Left colon (tissue), 2 donors: ENCODE measurements at places on chromosomes 2 and 18. TPM values are rescaled to one million over a fixed set of nuclear protein-coding genes. Genes with fewer than 3 reads are reported as not detected.

The MAL gene
- 4.2 TPM for total RNA-seq

The CCL20 gene
- 29.9 TPM for total RNA-seq

The SOX11 gene
- total RNA-seq, result not detected

The ADD2 gene
- total RNA-seq, result 0.21 TPM

The IL37 gene
- 1.5 TPM for total RNA-seq

The MC5R gene
- not detected for total RNA-seq

The RBBP8 gene
- 22.7 TPM for total RNA-seq

The LYG2 gene
- not detected for total RNA-seq

The RTP5 gene
- not detected for total RNA-seq

The FAM237A gene
- total RNA-seq, result not detected

DNA sequence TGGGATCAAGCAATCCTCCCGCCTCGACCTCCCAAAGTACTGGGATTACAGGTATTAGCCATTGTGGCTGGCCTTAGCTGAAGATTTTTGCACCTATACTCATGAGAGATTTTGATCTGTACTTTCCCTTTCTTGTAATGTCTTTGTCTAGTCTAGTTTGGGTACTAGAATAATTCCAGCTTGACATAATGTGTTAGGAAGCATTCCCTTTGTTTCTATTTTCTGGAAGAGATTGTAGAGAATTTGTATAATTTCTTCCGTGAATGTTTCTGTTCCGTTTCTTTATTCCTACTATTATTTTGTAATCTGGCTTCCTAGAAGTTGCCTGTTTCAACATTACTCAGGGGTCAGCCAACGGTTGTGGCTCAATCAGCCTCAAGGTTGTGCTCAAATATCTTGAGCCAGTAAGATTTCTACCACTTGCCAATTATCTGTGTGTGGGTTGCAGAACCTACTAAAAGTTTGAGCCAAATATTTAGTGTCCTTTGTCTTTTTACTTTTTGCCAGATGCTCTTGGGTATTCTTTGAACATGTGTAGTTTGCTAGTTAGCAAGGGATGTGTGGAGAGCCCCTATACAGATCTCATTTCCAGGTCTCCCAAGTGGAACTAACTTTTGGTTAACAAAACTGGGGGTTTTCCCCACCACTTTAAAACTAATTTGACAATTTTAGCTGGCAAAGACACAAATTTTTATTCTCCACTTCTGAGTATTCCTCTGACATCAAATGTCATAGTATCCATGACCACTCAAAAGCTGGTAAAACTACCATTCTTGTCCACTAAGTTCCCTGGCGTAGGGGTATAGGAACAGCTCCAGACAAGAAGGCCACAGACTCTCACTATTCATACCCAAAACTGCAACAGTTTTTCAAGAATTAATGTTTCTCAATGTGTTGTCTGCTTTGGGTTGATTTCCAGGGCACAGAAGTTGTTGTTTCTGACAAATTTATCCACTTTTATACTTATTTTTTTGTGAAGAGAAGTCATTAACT, 42.8 kb upstream of the BAZ2B start:
- no peak for DNase-seq

DNA sequence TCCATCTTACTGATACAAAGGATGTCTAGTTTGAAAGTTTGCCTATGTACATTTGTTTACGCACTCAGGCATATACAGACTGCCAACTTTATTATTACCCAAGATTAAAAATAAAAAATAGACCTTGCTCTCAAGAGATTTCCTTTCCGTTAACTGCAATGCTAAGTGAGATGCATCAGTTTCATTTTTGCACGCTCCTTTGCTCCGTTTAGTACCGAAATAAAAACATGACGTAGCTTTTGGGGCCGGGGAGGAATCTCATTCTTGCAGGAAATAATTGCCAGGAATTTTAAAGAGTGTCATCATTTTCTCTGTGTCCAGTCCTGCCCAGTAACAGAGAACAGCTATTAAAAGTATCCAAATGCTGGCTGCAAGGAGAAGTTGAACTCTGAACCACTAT, 169.5 kb downstream of the SLC8A1 start:
- DNase-seq, result no peak

- DNase-seq, result peak; percentile 48
Observed at GRCh38 chr2:168196764-168197180, 50.6 kb downstream of the STK39 start.

DNA sequence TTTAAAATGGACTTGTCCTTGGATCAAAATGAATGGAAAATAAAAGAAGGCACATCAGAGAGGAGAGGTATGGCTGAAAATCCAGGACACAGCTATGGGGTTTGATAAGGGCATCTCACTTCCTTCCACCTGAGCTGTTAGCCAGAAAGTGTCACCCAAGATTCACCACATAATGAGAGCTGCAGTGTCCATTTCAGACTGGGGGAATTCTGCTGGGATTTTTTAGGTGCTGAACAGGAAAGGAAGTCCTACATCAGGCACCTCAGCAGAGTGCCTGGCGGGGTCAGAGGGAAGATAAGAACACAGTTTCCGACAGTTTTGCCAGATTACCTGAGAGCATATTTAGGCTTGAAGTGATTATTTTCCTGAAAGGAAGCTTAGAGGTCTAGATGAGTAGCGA, 187.6 kb upstream of the HNMT start:
- DNase-seq, result no peak

DNA sequence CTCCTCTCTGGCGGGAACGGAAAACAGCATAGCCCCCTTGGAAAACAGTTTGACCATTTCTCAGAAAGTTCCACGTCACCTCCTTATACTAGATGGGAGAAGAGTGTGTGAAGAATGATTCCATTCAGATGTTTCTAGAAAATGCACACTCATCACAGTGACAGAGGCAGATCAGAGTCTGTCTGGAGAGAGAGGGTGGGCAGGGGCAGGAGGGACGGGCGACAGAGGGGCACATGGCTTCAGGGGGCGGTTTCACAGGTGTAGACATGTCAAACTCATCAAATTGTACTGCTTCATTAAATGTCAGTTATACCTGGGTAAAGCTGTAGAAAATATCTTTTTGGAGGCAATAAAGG, 88.8 kb upstream of the TAF1B start:
- no peak for DNase-seq

DNA sequence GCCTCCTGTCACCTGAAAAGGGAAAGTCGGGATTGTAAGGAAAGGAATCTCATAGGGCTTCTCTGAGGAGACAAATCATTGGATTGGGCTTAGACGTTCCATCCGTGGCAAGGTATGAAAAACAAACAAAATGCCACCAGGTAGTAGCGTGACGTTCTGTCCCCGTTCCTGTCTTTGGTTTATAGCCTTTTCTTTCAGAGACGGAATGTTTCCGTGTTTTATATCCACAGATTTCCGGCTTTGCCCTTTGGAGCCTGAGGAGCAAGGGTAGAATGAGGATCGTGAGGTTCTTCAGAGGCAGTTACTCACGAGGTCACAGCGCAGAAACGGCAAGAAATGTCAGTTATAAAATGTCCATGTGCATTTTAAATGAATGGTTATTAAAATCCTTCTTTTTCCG, 118.3 kb downstream of the TMEM18 start:
- no peak for DNase-seq

DNA sequence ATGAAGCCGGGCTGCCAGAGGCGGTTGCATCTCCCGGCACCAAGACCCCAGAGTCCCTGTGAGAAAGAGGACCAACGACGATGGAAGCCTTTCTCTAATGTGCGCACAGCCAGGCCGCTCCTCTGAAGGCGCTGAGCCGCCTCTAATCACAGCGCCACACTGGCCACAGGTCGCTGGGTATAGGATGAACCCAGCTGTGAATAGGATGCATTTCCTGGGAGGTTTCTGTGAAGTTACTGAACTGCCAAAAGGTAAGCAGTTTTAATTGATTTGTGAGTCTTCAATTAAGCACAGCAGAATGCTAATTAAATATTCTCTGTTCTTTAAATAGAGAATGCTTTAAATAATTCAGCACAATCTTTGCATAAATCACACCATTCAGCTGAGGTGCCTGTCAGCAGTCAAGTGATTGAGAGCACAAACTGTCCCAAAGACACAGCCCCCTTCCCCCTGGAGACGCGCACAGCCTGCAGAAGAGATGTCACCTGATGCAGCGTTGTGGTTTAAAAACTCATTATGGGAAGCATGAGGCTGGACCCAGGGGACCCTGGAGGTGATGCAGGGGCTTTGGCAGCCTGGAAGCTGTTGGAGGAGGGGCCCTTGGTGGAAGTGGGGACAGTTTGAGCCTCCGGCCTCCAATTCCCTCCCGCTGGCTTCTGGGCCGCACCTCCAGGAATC, 98.1 kb downstream of the RTP5 start:
- DNase-seq, result no peak

DNA sequence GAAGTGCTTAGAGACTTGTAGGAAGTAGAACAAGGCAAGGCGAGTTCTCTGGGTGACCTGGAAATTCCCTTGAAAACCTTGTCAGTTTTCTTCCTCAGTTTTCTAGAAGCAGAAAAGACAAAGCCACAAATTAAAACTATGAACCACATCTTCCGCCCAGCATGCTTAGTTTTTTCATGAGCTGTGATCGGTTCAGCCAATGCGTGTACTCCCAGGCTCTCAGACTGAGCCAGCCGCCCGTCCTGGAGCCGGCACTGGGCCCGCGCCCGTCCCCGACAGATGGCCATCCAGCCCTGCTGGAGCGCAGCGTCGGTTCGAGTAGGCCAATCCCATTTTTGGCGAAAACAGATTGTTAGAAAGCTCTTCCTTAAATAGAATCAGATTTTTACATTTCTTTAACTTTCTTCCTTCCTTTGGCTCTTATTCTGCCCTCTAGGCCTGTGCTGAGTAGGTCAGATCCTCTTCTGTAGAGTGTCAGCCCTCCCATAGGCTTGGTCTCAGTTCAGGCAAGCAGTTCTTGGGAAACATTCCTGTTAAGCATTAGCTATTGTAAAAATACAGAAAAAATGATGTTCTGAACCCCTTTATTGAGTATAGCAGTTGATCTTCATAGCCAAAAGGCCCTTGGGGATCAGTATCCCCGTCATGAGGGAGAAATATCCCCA, 112.5 kb downstream of the NCK2 start:
- DNase-seq, result no peak

DNA sequence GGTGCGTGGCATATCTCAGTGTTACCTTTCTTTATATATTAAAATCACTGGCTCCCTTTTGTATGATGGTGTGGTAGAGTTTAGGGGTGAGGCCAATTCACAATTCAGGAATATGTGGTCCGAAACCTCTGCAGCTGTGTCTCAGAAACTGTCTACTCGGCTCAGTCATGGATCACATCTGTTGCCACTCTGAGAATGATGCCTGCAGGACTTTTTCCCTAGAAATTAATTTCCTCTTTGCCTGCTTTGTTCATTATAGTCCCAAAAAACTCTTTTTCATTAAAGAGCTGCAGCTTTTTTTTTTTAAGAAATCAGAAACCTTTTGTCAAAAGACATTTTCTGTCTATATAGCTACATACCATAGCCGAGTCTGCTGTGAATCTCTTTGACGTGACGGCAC, 104.9 kb upstream of the NFATC1 start:
- DNase-seq, result no peak

- DNase-seq, result no peak
Observed at GRCh38 chr2:159226608-159227385, 59.7 kb downstream of the WDSUB1 start.

DNA sequence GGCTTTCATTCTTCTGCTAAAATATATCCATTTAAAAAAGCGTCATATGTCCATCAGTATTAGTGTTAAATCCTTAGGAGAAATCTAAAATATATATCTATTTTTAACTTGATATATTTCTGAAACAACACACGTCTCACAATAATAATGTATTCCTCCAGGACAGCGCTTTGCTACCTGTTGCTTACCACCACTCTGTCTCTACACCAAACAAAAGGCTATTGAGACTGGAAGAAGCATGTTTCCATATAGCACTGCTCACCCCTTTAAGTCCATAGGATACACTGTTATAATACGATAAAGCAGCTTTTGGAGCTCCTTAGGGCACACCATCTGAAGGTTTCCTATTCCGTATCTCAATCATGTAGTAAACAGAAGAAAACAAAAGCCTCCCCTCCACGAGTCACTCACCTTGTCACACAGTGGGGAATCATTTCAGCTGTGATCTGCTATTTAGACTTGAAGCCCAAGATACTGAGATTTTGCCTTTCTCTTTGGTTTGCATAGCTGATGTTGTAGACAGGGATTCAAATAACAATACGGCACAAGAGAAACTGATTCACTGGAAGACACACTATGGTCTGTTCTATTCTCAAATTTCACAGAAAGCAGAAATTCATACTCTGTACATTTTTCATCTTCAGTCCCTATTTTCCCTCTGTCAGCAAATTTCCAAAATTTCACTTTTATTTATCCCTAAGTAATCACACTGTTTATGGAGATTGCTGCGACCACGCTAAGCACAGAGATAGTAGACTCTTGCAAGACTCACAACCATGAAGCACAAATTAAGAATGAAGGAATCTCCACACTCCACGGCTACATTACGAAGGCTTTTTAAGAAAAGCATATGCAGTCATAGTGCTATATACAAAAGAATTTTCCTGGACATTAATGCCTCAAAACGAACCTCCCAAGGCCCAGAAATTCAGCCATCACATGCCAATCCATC, 187.1 kb downstream of the TCF4 start:
- no peak for DNase-seq

GRCh38 chr2:178478439-178479274, at the start of gene FKBP7:
TSS of gene FKBP7 (minus strand) at chr2:178478600. CDS start at chr2:178478499, 101 bp downstream.
- peak; percentile 84 for DNase-seq

- peak; percentile 71 for DNase-seq
Observed at GRCh38 chr18:57959278-57959677, 84.7 kb upstream of the NEDD4L start.

- DNase-seq, result no peak
Observed at GRCh38 chr2:42953216-42953615, 160.8 kb upstream of the HAAO start.

DNA sequence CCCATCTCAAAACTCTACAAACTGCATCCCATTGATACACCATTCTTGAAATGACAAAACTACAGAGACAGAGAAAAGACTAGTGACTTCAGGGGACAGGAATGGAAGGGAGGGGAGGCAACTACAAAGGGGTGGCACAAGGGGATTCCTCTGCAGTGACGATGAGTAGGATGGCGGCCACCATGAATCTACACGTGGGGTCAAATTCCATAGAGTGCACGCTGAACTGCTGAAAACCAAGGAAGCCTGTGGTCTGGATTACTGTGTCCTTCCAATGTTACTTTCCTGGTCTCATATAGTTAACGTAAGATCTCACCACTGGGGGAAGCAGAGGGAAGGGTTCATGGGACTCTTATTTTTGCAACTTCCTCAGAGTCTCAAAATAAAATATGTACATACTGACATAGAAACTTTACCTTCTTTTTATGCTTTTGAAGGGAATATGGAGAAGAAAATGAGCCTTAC, 23.6 kb downstream of the COX7A2L start:
- DNase-seq, result no peak

- DNase-seq, result no peak
Observed at GRCh38 chr2:204749319-204749718, 204.0 kb downstream of the PARD3B start.

- no peak for DNase-seq
Observed at GRCh38 chr2:218734190-218734975, 23.7 kb downstream of the TTLL4 start.
